Cerebellar nuclear complex (tissue), 1 donor: ENCODE measurements at places on chromosomes 6 and 20.

- DNase-seq: peak; percentile 84
Observed at GRCh38 chr20:51153867-51154707, 131.2 kb upstream of the KCNG1 start.

DNA sequence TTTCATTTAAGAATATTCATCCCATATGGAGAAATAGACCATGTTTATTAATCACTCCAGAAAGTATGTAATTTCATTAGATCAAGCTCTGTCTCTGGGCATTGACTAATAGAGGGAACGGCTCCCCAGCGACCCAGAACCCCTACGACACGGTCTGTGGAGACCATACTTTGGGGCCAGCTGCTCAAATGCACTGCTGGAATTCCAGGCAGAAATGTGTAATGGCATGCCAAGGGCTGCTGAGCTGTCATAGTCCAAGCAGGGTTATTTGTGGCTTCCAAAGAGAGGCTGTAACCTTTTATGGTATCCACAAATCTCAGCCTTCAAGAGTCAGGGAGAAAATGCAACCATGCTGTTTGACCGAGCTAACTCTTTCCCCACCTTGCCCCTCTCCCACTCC, 755.8 kb downstream of the DHX35 start:
- DNase-seq: no peak

DNA sequence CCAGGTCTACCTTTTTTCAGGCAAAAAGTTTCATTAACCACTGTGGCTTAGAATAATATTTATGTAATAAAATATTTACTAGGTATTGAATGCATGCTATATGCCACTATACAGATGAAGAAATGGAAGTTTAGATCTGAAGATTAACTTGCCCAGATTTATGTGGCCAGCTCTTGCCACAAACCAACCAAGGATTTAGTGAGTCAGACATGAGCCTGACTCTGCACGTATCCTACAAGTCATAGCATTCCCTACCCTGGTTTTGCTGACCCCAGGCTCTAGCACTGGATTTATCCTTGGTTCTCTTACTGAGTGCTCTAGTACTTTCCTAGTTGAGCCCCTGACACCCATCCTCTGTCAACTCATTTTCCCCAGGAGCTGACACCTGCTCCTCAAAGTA, 75.4 kb downstream of the ANKEF1 start:
- no peak for DNase-seq

- DNase-seq: no peak
Observed at GRCh38 chr6:149317644-149318571, at the start of gene TAB2. TSS of gene TAB2 (plus strand) at chr6:149317712. CDS start at chr6:149369998, 52,286 bp downstream.

- no peak for DNase-seq
Observed at GRCh38 chr20:15802020-15802419, 771.2 kb downstream of the KIF16B start.

DNA sequence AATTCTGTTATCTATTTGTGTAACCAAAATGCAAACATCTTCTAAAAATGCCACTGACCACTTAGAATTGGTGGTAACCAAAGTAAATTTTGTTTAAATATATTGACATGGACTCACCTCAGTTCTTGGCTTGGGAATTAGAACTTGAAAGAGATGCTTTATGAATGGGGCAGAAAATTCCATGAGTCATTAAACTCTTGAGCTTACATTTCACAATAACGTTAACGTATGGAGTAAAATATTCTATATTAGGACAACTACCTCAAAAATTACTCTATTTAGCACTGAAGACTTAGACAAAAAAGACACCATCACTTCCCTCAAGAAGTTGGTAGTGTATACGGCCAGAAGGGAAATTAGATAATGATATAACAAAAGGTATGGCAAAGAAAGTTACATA, 752.2 kb upstream of the MARCKS start:
- DNase-seq: no peak

DNA sequence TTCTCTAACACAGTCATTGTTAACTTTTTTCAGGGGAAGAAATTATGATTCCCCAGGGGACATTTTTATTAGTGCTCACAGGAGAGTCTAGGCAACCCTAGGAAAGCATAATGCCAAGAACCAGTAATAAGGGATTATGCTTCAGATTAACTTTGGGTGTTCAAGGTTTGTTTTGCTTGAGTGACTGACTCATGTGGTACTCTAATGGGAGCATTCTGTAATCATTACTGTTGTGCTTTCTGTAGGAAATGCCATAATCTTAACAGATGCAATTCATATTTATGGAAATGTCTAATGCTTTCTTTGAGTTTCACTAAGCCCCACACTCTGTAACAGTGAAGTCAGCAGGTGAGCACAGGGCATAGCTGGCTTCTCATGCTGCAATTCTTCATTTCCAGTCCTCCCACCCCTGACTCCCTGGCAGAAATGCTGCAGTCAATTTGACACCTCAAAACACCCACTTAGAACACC, 263.4 kb upstream of the MAN1A1 start:
- DNase-seq: no peak

DNA sequence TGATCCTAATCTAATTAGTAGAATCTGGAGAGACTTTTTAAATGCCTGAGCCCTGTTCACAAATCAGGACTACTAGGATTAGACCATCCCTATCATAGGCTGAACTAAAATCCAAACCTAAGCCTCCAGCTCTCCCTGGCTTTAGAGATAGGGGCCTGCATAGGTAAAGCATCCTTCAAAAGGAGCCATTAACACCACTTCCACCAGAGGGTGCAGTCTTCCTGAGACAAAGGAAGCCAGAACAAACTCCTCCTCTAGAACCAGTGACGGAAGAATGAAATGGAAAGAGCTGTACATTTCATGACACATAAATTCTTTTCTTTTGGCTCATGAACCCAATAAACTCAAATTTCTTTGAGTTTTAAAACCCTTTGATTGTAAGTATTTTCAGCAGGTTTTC, 291.2 kb upstream of the ADGRB3 start:
- no peak for DNase-seq

GRCh38 chr6:9458424-9458823, 956.5 kb downstream of the TFAP2A start:
- no peak for DNase-seq

DNA sequence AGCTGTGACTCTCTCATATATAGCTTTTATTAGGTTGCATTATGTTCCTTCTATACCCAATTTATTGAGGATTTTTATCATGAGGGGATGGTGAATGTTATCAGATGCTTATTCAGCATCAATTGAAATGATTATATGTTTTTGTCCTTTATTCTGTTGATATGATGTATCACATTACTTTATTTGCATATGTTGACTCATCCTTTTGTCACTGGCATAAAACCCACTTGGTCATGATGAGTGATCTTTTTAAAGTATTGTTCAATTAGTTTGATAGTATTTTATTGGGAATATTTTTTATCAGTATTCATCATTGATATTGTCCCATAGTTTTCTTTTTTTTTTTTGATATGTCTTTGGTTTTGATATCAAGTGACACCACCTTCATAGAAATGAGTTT, 529.9 kb downstream of the MMUT start:
- DNase-seq: no peak

DNA sequence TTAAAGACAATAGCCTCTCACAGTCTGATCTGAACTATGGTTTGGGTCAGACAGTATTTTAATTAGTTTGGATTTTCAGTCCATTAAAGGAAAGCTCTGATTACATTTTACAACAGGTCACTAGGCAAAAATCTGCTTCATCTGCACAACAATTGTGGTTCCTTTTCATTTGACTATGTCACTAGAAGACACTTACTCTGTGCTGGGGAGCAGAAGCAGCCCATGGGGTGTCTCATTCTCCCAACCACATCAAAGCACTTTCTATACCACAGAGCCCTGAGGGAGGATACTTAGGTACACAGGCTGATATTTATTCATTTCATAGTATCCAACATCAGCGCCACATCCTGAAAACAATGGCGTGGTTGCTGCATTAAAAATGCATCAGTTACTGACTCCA, 36.6 kb upstream of the HDAC2 start:
- DNase-seq: no peak

- no peak for DNase-seq
Observed at GRCh38 chr20:58038123-58038654, 190.3 kb downstream of the ANKRD60 start.

DNA sequence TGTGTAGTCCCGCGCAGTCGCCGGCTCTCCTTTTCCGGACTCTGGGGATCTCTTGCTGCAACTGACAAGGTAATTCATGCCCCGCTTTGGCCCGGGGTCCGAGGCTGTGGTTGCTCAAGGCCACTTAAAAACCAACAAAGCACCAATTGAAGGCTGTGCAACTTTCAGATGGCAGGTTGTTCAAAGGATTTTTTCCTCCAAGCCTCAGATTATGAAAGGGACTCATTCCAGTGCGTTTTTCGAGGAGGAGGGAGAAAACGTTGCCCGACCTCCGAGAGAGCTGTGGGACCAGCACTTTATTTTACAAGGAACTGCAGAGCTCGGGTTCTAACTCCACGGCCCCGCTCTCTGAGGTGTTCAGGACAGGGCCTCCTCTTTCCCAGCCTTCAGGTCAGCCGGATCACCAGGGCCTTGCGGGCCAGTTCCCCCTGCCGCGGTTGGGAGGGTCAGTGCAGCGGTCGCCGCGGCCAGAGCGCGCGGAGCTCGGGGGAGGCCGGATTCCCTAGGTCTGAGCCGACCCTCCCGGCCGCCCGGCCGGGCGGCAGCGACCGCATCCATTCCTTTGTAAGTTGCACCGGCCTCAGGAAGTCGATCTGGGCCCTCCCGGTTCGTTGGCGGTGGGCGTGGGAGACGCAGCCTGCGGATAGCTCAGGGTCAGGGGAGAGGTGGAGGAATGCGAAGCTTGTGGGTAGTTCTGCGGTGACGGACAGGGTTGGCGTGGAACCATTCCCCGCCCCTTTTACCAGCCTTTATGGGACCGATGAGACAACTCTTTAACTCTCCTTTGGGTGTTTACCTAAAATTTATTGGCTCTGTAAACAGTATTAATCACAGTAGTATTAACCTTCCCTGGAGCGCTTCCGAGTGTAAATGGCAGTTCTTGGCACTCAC, 1.6 kb downstream of the UTRN start:
- DNase-seq: no peak

GRCh38 chr6:85961125-85961524, 318.4 kb upstream of the SYNCRIP start:
- DNase-seq: no peak

DNA sequence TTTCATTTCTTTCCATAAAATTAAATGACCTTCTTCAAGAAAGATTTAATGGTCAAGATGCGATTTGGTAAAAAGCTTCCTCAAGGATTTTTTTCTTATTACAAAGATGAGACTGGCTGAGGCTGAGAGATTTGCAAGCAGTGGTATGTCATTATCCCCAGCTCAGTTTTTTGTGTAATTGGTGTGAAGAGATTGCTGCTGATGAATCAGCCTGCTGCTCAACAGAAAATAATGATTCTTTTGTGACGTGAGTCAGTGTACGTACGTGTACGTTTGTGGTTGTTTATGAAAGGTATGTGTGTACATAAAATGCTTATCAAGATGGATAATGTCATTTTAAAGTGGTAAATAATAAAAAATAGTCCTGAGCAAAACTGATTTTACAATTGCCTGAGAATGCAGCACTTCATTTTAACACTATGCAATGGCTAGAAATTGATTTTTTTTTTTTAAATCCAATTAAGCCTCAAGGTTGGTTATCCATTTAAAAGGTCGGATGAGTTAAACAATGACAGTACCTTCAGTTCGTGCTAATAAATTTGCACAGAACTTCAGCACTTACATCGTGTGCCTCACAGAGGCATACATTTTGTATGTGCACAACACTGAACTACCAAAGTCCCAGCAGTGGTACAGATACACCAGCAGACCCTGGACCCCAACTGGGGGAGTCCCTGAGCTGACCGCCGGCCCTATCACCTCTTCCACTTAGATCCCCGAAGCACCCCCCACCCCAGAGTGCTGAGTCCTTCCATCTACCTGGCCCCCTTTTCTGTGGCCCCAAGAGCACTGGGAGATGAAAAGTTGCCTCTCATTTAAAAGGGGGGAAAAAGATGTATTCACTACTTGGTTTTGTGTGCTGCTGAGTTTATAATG, 9.7 kb upstream of the NPEPL1 start:
- no peak for DNase-seq

- no peak for DNase-seq
Observed at GRCh38 chr6:2957696-2958330, 13.6 kb downstream of the SERPINB6 start.

- DNase-seq: no peak
Observed at GRCh38 chr6:127103482-127103881, 15.0 kb upstream of the RSPO3 start.

DNA sequence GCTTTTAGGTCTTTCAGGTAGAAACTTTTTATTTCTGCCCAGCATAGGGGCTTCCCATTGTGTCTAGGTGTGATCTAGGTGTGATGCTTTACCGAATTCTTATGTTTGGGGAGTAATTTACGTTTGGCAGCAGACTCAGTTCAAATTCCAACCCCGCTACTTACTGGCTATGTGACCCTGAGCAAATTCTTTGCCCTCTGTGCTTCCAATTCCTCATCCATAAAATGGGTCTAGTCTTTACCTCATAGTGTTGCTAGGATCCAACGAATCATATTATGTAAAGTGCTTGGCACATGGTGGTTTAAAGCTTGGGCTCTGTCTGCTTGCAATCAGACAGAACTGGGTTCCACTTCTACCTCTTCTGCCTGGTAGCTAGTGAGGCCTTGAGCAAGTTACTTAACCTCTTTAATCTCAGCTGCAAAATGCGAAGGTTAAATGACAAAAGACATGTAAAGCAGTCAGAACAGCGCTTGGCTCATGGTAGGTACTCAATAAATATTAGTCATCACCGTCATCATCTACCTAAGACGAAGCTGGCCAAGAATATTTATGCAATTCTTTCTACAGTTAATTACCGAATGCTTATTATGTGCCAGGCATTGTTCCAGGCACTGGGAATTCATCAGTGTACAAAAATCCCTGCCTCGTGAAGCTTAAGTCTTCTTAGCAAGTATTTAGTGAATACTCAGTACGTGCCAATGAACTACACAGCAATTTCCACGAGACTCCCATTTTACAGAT, 1.0 kb downstream of the NSFL1C start:
- no peak for DNase-seq

DNA sequence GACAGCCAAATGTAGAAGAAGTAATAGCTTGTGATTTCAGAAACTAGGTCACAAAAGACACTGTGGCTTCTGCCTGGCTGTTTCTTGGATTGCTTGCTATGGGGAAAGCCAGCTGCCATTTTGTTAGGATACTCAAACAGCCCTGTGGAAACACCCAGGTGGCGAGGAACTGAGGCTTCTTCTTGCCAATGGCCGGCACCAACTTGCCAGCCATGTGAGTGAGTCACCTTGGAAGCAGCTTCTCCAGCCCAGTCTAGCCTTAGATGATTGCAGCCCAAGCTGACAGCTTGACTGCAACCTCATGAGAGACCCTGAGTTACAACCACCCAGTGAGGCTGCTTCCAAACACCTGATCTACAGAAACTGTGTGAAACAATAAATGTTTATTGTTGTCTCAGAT, 11.9 kb upstream of the KIAA1755 start:
- DNase-seq: no peak

- DNase-seq: no peak
Observed at GRCh38 chr6:14743474-14744211, 502.2 kb upstream of the JARID2 start.

- DNase-seq: no peak
Observed at GRCh38 chr20:57180954-57181353, 85.5 kb downstream of the BMP7 start.

DNA sequence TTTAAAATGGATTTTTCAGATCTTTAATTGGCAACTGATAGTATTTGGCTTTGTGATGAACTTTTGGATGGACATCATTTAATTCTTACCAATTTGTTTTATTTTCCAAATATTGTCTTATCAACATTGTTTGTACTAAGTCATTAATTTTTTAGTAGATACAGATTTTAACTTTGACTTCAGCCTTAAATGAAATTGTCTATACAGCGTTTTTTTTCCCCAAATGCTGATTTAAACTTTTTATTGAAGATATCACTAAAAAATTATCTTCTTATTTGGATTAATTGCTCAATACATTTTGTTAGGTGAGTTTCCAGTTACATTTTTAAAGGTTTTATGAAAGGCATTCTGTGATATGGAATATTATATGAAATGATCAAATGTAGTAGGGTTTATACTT, 123.6 kb upstream of the MMS22L start:
- no peak for DNase-seq
